Activated CD8-positive, alpha-beta memory T cell treated with anti-CD3 and anti-CD28 coated beads, Interleukin-2, amount 50 U/mL, for 48 hours (primary cell): ENCODE measurements at places on chromosomes 6 and 20.

GRCh38 chr6:161228921-161229591 lies 44.8 kb downstream of the AGPAT4 start:
- no peak for DNase-seq

DNA sequence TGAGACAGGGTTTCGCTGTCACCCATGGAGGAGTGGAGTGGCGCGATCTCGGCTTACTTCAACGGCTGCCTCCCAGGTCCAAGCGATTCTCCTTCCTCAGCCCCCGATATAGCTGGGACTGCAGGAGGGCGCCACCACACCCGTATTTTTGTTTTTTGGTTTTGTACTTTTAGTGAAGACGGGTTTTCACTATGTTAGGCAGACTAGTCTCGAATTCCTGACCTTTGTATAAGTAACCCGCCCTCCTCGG lies 115.4 kb upstream of the BTN3A2 start:
- DNase-seq: no peak

DNA sequence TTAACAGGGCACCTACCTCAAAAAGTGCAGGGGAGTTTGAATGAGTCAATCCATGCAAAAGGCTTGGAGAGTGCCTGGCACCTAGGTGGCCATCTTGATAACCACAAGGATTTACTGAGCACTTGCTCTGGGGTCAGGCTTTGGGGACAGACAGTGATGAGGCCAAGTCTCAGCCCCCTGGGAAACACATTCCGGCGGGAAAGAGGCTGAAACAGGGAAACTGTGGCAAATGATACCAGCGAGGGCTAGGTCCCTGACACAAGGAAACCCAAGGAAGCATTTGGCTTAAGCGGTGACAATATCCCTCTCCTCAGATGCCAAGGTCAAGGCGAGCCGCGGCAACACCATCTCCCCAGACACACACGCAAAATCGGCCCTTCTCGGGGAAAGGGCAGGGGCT lies 527 bp upstream of the DOK5 start:
- DNase-seq: no peak

DNA sequence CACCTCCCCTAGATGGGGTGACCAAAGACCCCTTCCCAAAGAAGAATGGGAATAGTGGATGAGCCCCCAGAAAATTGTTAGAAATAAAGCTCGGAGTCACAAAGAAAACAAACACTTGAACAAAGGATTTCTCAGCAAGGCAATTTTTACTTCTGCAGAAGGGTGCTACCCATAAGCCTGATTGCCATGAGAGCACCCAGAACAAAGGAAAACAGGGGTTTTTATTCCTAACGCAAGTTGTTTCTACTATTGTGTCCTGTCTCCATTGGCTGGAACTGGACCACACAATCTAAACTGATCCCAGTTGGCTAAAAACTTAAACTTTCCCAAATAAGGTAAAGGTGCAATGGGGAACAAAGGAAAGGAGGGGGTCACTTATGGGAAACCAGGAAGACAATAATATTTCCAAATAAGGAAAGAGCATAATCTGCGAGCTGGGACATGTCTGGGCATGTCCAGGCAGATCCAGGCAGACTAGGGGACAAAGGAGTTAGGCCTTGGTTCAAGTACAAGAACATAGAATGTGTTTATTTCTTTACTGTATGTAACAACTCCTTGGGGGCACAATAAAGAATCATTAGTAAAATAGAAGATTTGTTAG lies 20.0 kb downstream of the HLA-B start:
- no peak for DNase-seq

- no peak for DNase-seq
Measured at GRCh38 chr6:111810294-111811131, 62.7 kb downstream of the FYN start.

DNA sequence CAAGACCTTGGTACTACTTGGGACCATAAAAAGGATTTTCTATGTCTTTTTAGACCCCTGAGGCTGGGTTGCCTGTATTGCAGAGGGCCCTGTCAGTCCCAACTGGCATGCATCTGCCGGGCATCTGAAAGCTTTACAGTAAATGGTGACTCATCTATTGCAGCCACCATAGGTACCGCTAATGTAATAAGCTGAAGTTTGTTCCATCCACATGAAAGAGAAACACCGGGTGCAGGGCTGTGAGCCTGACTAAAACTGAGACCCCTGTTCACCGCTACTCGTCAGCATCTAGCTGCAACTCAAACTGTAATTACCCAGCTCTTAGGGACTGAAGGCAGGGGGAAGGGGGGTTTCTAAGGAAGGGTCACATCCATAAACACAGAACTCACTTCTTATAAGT lies 49.5 kb downstream of the TRERF1 start:
- DNase-seq: peak; percentile 63

- DNase-seq: no peak
Measured at GRCh38 chr6:41283600-41283999, 2.9 kb downstream of the TREM1 start.

GRCh38 chr6:16719488-16719887 lies 41.8 kb downstream of the ATXN1 start:
- DNase-seq: no peak

DNA sequence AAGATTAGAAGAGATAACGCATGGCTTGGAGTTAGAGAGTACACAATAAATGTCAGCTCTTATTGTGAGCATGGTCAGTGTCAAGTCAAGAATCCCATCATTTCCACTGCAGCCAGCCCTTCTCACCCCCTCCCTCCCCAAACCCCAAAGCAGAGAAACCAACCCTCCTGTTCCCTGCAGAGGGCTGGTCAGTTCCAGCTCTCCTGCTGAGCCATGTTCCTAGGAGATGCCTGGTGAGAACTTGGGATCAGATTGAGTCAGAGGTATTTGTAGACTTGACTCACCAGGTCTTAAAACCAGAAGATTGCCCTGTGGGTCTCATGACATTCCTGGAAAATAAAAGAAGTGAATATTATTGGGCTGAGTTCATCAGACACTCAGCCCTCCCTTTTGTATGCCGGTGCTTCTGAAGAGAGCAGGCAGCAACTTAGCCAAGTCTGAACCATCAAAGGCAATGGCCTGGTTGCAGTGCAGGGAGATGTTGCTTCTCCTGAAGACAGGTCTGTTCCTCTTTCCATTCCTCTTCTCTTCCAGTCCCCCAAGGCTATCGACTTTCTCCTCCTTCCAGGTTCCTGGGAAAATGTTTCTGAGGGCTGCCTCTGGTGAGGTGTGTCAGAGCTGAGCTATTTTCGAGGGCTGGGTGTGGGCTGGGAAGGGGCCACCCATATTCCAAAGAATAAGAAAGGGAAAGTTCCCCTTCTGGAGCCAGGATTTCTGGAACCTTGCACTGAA lies 278.2 kb upstream of the SUPT3H start:
- no peak for DNase-seq

DNA sequence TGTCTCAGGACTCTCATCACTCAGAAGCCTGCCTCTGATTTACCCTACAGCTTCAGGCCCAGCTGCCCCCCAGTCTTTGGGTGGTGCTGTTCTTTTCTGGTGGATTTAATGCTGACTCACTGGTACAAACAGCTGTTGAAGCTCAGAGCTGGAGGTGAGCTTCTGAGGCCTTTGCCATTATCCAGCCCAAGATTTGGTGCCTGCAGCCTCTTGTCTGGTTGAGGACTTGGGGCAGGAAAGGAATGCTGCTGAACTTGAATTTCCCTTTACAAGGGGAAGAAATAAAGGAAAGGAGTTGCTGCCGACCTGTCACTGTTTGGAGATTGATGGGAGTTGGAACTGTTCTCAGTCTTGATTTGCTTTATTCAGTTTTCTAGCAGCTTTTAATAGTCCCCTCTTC lies 19.8 kb downstream of the ABCF1 start:
- DNase-seq: no peak

- DNase-seq: no peak
Measured at GRCh38 chr6:139520321-139520768, 145.9 kb upstream of the CITED2 start.

DNA sequence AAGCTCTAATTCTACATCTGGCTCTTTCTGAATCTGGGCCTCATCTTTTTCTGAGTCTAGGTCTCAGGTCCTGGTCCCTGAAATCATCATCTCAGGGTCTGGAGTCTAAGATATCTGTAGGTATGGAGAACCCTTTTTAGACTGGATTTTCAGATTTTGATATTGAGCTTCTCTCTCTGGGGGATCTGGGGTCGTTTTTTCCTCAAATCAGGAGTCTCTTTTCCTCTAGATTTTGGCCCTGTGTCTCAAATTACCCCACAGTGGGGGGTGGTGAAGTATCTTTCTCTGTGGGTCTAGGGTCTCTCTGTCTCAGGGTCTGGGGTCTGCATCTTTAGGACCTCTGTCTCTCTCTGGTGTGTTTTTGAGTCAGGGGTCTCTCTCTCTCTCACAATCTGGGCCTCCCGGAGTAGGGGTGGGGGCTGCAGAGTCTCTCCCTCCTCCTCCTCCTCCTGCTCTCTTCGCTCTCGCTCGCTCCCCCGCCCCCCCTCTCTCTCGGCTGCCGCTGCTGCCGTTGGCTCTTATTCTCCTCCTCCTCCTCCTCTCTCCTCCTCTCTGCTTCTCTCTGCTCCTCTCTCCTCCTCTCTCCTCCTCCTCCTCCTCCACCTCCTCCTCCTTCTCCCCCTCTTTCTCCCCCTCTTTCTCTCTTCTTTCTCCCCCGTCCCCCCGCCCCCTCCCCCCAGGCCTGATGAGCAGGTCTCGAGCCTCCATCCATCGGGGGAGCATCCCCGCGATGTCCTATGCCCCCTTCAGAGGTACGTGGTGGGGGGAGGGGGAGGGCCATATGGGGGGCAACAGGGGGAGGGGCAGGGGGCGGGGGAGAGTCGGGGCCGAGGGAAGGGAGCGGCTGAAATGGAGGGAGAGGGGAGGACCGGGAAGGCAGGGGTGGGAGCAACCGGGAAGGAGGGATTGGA lies at the start of gene SYNGAP1:
TSS of gene SYNGAP1 (plus strand) at position 486 of the 911 bp plus-strand sequence. CDS start at position 686, 200 bp downstream.
- peak; percentile 72 for DNase-seq

DNA sequence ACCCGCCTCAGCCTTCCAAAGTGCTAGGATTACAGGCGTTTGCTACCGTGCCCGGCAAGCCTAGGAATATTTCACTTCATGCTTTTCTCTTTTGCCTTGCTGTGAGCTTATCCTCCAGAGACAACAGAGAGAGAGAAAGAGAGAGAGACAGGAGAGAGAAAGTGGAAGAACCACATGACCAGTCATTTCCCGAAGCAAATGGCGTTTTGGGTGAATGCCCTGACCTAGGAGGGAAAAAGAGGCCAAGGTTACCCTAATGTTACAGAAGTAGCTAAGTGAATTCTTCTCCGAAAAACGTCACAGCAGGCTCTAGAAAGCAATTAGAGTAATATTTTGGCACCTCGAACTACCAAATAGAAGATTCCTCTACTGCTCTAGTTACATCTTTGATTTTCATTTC lies 9.1 kb downstream of the SGK1 start:
- no peak for DNase-seq

GRCh38 chr6:84118191-84118590 lies 84.6 kb downstream of the MRAP2 start:
- no peak for DNase-seq

- DNase-seq: no peak
Measured at GRCh38 chr20:4491643-4492042, 230.1 kb upstream of the PRND start.

DNA sequence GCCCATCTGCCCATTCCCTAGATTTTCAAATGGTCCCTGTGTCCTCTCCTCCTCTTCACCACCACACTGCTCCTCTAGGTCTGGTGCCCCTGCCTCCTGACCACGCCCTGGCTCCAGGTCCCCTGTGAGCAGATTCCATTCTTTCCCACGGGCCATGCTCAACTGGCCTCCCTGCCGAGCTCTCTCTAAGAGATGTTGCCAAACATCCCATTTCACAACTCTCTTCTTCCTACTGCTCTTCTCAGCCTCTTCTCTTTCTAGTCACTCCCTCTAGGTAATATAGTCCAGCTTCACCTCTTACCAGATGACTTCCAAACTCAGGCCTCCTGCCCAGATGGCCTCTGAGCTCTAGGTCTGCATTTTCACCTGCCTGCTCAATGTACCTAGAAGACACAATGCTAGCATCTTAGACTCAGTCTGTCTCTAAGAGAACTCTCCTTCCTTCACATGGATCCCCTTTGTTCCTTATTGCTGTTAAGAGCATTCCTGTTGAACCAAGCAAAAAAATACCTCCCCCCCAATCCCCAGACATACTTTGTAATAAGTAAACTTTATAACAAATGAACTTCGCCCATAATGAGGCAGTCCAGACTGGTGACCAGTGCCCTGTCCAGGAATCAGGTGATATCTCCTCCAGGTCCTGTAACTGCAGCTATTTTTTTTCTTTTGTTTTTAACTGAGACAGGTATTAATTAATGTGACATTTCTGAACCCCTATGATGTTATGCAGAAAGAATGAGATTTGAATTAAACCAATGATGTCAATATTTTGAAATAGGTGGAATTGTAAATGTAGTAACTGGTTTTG lies 79.0 kb downstream of the LYRM4 start:
- no peak for DNase-seq

- DNase-seq: no peak
Measured at GRCh38 chr20:64189530-64189966, 25.3 kb downstream of the MYT1 start.

- no peak for DNase-seq
Measured at GRCh38 chr6:66962082-66962481, 1255.1 kb upstream of the EYS start.

GRCh38 chr20:44217342-44218092 lies 6.9 kb upstream of the OSER1 start:
- peak; percentile 77 for DNase-seq
